Fibroblast of skin of left quadriceps (primary cell): ENCODE measurements at places on chromosomes 7 and 10.

GRCh38 chr10:82148764-82149163 is 273.8 kb downstream of the NRG3 start:
- DNase-seq, result no peak

- no peak for DNase-seq
Observed at GRCh38 chr7:22718911-22719420, 8.0 kb upstream of the IL6 start.

- peak; percentile 44 for DNase-seq
Observed at GRCh38 chr7:134307320-134307719, 9.4 kb downstream of the SLC35B4 start.

DNA sequence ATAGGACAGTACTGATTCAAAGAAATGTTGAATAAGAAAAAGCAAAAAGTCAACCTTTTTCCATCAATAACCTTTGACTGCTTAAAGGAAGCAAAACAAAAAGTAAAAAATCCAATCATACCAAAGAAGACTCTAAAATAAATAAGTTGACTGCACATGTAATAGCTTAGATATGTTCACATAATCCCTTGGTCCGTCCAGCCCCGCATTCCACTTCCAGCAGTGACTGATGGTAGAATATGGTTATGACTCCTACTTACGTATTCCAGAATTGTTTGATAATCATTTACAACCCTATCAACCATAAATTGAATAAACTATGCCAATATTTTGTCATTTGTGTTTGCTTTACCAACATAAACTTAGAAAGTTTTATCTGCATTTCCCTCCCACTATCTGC is 77.9 kb downstream of the CTNNA3 start:
- DNase-seq, result peak; percentile 20

GRCh38 chr10:29183301-29183945 is 105.4 kb upstream of the LYZL1 start:
- no peak for DNase-seq

- no peak for DNase-seq
Observed at GRCh38 chr7:24740871-24741270, 16.4 kb downstream of the GSDME start.

DNA sequence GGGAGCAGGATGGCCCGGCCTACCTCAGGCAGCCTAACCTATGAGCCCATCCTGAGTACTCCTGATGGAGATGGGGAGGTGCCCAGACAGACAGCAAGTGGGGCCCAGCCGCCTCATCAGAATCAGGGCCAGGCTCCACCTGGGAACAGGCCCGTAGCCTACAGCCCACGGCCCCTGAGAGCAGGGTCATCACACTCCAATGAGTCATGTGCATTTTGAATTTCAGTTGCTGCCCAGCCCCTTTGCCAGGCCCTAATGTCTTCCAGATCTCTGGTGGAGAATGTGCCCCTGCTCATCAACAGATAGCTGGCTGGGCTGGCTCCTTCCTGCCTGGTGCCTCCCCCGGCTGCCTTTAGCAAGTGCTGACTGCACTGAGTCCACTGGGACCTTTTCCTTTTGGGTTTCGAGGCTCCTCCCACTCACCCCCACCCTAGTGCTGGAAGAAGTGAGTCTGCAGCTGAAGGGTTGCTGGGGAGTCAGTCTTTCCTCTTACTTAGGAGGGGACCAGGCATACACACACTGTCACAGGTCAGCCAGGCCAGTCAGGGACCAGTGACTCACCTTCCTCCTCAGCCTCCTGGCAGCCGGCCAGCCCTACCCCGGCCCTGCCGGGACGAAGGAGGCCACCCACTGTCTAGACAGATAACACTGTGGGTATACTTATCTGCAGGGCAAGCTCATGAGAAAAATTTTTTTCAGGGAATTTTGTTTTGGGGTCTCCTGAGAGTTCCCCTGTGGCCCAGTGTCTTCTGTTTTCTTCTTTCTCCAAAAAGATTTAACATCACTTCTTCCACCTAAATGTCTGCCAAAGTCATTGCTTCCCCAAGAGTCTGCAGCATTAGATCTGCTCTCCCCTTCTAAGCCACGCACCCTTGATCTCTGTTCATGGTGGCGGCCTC is 9.1 kb upstream of the ASIC3 start:
- DNase-seq, result no peak

DNA sequence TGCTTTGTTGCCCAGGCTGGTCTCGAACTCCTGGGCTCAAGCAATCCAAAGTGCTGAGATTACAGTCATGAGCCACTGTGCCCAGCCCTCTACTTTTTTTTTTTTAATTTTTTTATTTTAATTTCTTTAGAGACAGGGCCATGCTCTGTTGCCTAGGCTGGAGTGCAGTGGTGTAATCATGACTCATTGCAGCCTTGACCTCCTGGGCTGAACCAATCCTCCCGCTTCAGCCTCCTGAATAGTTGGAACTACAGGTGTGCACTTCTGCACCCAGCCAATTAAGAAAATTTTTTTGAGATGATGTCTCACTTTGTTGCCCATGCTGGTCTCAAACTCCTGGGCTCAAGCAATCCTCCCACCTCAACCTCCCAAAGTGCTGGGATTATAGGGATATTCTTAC is 528.6 kb downstream of the GATA3 start:
- DNase-seq, result no peak

GRCh38 chr10:71832967-71833366 is 18.1 kb downstream of the PSAP start:
- no peak for DNase-seq

DNA sequence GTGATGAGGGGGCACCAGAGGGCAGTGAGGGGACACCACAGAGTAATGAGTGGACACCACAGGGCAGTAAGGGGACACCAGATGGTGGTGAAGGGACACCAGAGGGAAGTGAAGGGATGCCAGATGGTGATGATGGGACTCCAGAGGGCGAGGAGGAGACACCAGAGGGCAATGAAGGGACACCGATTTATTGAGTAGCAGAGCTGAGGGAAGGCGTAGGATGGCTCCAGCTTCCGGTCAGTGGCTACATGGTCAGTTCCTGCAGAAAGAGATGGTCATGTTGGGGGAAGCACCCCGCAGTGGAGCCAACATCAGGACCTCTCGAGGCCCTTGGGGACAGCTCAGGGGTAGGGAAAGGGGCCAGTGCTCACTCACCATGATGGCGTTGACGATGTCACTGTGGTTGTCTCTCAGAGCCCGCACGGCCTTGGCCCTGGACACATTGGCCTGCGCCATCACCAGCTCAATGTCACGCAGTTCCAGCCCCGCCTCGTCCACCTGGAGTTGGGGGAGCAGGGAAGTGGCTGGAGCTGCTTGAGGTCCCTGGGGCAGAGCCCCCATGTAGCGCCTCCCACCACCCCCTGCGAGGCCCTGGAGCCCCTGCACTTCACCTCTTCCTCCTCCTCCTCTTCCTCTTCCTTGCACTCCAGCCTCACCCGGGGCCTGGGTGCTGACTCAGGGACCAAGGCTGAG is 8.4 kb downstream of the NACAD start:
- DNase-seq, result no peak

DNA sequence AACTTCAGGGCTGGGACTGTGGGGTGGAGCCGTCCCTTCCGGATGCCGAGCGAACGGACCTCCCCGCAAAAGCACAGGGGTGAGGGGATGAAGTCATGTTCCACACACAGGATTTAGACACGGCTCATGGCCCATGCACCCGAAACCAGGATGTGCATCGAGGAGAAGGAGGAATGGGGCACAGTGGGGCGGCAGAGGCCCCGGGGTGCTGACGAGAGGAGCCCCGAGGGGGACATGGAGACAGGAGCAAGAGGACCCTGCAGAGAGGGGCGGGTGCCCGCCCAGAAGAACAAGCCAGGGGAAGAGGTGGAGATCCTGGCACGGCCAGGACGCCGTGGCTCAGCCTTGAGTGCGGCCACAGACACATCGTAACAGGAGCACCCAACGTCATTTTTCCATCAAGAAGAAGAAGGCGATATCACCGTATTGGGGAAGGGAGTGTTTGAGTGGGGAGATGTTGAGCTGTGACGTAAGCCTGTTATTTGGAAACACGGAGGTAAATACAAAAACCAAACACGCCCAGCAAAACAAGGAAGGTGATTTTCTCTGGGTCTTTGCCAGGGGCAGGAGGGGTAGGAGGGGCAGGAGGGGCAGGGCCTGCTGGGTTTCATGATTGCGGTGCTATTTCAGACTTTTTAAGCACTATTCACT is 25.3 kb upstream of the FOXL3 start:
- DNase-seq, result no peak

GRCh38 chr7:114150689-114151088 is 231.9 kb upstream of the PPP1R3A start:
- DNase-seq, result no peak

DNA sequence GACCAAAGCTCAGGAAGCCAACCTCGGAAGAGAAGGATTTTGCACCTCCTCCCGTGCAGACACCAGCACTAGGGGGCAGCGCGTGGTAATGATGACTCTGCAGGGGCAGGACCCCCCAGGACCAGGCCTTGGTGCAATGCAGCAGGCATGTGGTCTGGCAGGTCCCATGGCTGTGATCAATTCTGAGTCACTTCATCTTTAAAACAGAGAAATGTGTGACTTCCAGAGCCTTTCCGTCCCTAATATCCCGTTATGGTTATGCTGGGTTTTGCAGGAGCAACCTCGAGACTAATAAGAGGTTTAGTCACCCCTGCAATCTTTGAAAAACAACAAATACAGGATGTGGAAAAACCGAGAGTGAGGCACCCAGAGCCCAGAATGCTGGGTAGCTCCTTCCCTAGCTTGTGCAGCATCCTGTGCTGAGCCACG is 30.2 kb upstream of the GJD4 start:
- DNase-seq, result no peak

- peak; percentile 44 for DNase-seq
Observed at GRCh38 chr10:60646966-60647796, 131.1 kb upstream of the CDK1 start.

GRCh38 chr10:31749981-31750840 is 178.4 kb downstream of the ARHGAP12 start:
- DNase-seq, result no peak

GRCh38 chr10:50469778-50470193 is 154.0 kb downstream of the SGMS1 start:
- DNase-seq, result no peak

- DNase-seq, result no peak
Observed at GRCh38 chr7:30448461-30449189, 30.0 kb downstream of the NOD1 start.

DNA sequence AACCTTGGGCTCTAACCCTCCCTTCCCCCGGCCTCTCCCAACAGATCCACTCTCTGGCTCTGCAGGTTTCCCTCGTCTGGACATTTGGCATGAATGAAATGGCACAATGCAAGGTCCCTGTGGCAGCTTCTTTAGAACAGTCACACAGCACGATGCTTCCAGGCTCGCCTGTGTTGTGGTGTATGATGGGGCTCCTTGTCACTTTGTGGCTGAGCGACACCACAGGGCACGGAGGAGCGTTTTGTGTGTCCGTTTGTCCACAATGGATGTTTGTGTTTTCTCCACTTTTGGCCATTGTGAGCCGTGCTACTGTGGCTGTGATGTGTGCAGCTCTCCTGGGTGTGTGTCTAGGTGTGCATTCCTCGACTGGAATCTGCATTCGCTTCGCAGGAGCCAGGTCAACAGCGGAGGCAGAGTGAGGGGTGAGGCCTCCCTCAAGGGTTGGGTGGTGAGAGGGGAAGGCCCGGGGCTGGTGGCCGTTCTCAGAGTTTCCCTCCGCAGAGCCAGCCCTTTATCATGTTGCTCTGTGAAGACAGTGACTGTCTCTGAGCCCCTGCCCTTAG is 22.3 kb upstream of the SHH start:
- no peak for DNase-seq

GRCh38 chr10:88865281-88865876 is 13.7 kb upstream of the ANKRD22 start:
- no peak for DNase-seq

- no peak for DNase-seq
Observed at GRCh38 chr10:99593312-99593711, 26.9 kb downstream of the SLC25A28 start.

DNA sequence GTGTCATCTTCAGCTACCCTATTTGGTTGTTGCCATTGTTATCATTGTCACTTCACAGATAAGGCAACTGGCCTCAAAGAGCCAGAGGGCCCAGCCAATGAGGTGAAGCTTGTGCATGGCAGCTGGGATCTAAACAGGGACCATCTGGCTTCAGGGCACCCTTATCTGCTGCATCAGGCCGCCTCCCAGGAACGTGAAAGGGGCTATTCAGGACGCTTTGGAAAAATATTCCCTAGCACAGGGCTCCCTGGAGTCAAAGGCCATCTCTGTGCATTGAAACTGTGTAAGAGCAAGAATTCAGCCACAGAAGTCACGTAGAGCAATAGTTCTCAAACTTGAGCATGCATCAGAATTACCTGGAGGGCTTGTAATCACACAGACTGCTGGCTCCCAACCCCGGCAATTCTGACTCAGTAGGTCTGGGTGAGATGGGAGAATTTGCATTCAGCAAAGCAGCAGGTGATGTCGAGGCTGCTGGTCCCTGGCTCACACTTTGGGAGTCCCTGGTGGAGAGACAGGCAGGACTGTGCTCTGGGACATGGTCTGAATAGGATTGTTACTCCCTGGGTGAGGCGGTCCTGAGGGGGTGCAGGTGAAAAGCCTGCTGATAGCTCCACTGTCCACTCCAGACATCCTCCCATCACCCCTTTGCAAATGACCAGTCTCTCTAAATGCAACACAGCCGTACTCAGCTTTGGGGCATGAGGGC is 21.5 kb upstream of the PLEKHA1 start:
- no peak for DNase-seq

DNA sequence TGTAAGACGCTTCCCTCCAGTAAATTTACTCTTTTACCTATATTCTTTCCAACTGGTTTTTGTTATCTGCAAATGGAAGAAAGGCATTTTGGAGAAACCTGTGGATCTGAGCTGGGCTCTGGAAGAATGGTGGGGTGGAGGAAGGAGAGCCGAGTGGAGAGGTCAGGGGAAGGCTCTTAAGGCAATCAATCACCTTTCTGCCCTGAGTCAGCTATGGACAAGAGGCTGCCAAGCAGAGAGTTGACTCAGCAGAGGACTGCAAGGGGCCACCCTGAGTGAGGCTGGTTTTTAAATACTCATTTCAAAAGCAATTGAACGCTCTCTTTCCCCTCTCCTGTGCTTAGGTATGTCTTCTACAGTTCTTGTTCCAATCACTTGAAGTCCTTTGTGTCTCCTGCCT is 81.8 kb downstream of the SPAG6 start:
- DNase-seq, result no peak

DNA sequence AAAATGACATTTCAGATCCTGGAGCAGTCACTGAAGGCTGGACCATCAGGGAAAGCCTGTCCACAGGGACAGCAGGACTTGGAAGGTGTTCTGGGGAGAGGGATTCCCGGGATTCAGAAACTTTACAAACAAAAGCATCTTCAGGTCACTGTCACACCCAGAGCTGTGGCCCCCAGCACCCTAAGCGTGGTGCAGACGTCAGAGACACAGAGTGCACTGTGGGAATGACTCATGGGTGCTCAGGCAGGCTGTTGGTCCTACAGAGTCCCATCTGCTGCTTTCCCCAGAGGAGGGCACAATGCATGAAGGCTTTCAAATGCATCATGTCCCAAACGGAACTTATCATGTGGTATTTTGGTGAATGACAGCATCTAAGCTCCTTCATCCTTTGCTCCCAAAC is 13.1 kb upstream of the LRMDA start:
- no peak for DNase-seq
